ENCODE measurements at places on chromosomes 3 and 15.

GRCh38 chr15:74783072-74783807 lies 1.4 kb downstream of the CSK start:
- H3K27me3 ChIP-seq = no peaks in the 10 kb centered on the region
- peaks cover 22% of the 10 kb centered on the region for H3K36me3 ChIP-seq
- DNase-seq = no peak

- H3K36me3 ChIP-seq = no peaks in the 10 kb centered on the region
- H3K27me3 ChIP-seq = no peaks in the 10 kb centered on the region
- H3K4me1 ChIP-seq = no peaks in the 10 kb centered on the region
- no peak overlapping the region for H3K27ac ChIP-seq
- no peak for DNase-seq
Measured at GRCh38 chr3:190097025-190097424, 23.7 kb downstream of the P3H2 start.

GRCh38 chr3:57998366-57999283 lies 9.6 kb upstream of the FLNB start:
- no peak overlapping the region for H3K27ac ChIP-seq
- DNase-seq = no peak
- H3K36me3 ChIP-seq = no peaks in the 10 kb centered on the region
- no peak overlapping the region for H3K4me3 ChIP-seq
- no peaks in the 10 kb centered on the region for H3K27me3 ChIP-seq

GRCh38 chr15:59436774-59437141 lies 1.2 kb upstream of the FAM81A start:
- H3K4me3 ChIP-seq = no peak overlapping the region
- peaks cover 4% of the 10 kb centered on the region for H3K27me3 ChIP-seq
- DNase-seq = no peak
- no peak overlapping the region for H3K27ac ChIP-seq
- peaks cover 3% of the 10 kb centered on the region for H3K36me3 ChIP-seq

DNA sequence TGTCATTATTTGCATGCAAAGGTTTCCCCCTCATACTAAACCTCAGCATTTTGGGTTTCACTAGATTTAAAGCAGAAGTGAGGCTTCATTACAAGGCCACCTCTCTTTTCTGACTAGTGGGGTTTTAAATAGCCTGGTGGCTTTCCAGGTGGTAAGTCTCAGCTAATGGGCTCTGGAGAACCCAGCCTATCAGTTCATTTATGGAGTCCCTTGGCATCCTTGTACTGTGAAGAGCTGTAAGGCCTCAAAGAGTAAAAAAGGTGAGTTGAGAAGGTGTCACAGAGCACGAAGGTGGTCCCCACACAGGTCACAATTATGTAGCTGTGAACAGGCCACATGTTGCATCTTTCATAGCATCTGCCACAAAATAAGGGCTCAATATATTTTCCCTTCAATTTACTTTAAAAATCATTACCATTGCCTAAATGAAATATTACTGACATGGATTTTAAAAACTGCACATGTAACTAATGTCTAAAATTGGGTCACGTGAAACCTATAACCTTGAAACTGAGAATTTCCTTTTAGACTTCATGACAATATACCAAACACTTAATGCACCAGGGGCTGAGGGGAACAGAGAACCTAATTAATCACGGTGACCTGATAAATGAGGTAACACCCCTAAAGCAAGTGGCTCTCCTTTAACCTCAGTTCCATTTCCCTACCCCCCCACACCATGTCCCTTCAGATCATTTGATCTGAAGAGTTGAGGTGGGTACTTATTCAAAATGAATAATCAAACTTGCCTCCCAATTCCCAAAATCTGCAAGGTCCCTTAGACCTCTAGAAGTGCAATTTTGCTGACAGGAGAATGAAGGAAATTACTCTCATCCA lies 1.3 kb downstream of the NGLY1 start:
- no peaks in the 10 kb centered on the region for H3K4me1 ChIP-seq
- H3K36me3 ChIP-seq = peaks cover 1% of the 10 kb centered on the region
- no peaks in the 10 kb centered on the region for H3K27me3 ChIP-seq
- no peak overlapping the region for H3K27ac ChIP-seq
- no peak for DNase-seq
- peak overlapping the region; percentile 81 for H3K4me3 ChIP-seq

Data from spinal cord (tissue), 10 donors.